Testis (tissue), 5 donors: ENCODE measurements at places on chromosomes 4 and X. TPM values are rescaled to one million over a fixed set of nuclear protein-coding genes. Genes with fewer than 3 reads are reported as not detected.

GRCh38 chr4:177367336-177367735, 57.7 kb downstream of the NEIL3 start:
- H3K27me3 ChIP-seq, result no peaks in the 10 kb centered on the region
- H3K36me3 ChIP-seq, result no peaks in the 10 kb centered on the region
- H3K4me1 ChIP-seq, result no peaks in the 10 kb centered on the region
- no peak overlapping the region for H3K4me3 ChIP-seq

- DNase-seq, result no peak
- no peak overlapping the region for H3K27ac ChIP-seq
- H3K36me3 ChIP-seq, result no peaks in the 10 kb centered on the region
- H3K27me3 ChIP-seq, result no peaks in the 10 kb centered on the region
- no peaks in the 10 kb centered on the region for H3K4me1 ChIP-seq
These were observed 607.4 kb upstream of the PITX2 start for GRCh38 chr4:111230265-111230664.

DNA sequence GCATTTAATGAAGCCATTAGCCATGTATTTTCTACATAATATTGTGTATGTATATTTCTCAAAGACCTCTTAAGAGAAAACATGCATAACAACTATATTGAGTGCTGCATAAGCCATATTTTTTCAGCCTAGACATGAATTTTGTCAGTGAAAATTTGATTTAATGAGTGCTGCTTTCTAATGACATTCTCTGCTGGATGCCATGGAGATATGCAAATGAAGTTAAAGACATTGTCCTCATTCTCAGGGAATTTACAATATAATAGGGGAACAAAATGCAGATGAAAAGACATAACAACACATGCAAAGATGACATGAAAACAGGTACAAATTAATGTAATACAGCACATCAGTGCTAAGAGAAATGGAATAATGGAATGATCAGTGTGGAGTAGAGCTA, 118.7 kb downstream of the ATOH1 start:
- no peaks in the 10 kb centered on the region for H3K4me1 ChIP-seq
- H3K27me3 ChIP-seq, result no peaks in the 10 kb centered on the region
- H3K27ac ChIP-seq, result no peak overlapping the region

DNA sequence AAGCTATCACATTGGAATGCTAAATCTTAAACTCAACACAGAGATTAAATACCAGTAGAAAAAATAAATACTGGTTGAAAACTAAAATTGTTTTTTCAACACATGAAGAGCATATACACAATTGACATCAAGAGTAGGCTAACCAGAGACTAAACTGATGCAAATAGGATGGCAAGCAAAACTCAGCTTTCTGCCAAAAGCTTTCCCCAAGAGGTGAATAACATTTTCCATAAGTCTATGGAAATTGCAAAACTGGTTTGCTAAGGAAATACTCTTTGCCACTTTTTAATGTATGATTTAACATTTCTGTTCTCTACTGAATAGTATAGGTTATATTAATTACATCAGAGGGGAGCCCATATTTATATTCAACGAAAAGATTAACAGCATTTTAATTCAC, 23.8 kb downstream of the IQCM start:
- H3K4me1 ChIP-seq, result no peaks in the 10 kb centered on the region
- no peak for DNase-seq
- H3K27ac ChIP-seq, result no peak overlapping the region
- H3K27me3 ChIP-seq, result no peaks in the 10 kb centered on the region

DNA sequence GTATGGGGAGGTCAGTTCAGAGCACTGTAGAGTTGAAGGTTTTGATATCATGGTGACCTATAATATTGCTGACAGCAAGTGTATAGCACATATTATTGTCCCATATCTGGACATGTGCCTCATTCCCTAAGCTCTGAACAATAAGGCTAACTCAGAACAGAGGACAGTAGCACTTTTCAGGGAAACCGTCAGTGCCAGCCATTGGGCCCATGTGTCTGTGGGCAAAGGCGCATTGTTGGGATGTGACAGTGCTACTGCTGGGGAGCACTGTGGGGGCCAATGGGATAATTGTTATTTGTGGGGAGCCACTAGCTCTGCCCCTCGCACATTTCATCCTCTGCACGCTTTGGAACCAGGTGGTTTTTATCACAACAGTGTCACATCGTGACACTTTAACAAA, 136.2 kb downstream of the ELOVL6 start:
- H3K27me3 ChIP-seq, result no peaks in the 10 kb centered on the region
- H3K4me3 ChIP-seq, result no peak overlapping the region
- H3K27ac ChIP-seq, result no peak overlapping the region
- no peaks in the 10 kb centered on the region for H3K4me1 ChIP-seq
- H3K36me3 ChIP-seq, result no peaks in the 10 kb centered on the region

DNA sequence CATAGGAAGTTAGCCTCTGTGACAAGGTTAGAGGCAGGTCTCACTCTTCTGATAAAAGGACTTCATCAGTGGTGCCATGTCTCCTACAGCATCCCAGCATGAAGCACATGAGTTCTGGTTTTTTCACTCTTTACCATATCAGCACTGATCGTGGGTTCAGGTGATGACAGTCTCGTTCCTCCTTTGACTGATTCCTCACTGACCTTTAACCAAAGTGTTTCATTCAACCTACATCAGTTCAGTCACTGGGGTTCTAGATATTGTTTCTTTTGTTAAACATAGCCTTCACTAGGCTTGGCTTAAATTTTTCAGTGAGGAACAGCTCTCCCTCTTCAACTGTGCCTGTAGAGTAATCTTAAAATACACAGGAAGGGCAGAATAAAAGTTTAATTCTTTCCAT, 9.6 kb upstream of the MAGEA8 start:
- no peaks in the 10 kb centered on the region for H3K36me3 ChIP-seq
- no peak overlapping the region for H3K27ac ChIP-seq
- H3K4me1 ChIP-seq, result no peaks in the 10 kb centered on the region
- no peak overlapping the region for H3K4me3 ChIP-seq
- no peaks in the 10 kb centered on the region for H3K27me3 ChIP-seq
- DNase-seq, result no peak

DNA sequence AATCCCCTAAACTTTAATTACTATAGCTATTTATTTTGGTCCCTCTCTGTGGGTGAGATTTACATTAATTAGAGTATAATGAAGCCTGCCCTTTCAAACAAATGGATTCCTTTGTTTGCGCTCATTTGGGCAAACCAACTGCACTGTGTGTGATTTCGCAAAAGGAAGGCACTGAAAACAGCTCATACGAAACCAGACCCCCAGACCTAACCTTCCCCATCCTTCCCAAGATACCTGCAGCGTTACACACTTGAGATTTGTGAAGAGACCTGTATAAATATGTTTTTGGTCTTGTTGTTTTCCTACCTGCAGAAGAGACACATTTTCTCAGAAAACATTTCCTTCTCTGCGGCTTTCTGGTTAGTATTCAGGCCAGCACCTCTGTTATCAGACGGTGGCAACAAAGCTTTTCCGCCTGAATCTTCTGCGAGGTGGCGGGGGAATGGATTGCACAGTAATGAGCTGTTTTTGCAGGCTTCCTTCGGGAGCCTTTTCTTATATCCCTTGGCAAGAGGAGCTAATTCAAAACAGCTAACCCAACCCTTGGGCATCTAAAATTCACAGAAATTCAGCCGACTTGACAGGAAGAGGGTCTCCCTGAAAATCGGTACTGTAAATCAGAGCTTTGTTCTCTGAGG, 47.6 kb downstream of the CBLL2 start:
- no peaks in the 10 kb centered on the region for H3K36me3 ChIP-seq
- H3K4me3 ChIP-seq, result no peak overlapping the region
- H3K4me1 ChIP-seq, result no peaks in the 10 kb centered on the region
- no peaks in the 10 kb centered on the region for H3K27me3 ChIP-seq

GRCh38 chrX:39905946-39906345, 191.8 kb downstream of the BCOR start:
- H3K4me1 ChIP-seq, result no peaks in the 10 kb centered on the region
- no peak overlapping the region for H3K27ac ChIP-seq
- H3K4me3 ChIP-seq, result no peak overlapping the region
- H3K36me3 ChIP-seq, result no peaks in the 10 kb centered on the region

DNA sequence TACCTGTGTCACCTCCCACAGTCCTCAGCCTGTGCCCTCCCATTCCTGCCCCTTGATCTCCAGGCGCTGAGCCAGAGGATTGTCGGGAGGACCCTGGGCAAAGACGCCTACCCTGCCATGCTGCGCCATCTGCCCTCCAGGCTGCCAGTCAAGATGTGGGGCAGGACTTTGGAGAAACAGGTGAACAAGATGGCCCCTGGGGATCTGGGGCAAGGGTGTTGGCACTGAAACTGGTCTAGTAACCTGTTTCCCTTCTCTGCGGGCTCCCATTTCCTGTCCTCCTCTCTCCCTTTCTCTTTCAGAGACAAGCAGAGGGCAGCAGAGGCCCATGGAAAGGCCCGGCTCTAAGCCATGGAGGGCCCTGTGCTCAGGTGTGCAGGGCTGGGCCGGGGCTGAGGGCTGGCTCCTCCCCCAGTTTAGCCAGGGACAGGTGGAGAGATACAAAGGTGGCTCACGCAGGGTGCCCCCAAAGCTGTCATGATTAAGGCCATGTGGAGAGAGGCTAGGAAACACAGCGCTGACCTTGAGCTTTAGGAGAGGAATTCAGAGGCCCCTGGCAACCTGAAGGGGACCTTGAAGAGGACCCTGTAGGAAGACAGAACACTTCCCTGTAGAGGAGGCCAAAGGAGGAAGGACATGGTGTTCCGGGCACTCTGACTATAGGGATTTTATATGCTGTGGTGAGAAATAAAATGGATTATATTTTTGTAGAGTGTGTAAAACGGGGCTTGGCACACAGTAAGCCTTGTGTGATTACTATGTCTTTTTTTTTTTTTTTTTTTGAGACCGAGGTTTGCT, at the start of gene GLOD5:
GLOD5 (plus strand) TSS at position 74 of the 798 bp plus-strand sequence; CDS start at position 118, 44 bp downstream.
- no peaks in the 10 kb centered on the region for H3K27me3 ChIP-seq
- H3K4me3 ChIP-seq, result no peak within 1 kb of the TSS
- no peaks in the 10 kb centered on the region for H3K4me1 ChIP-seq
- no peaks in the 10 kb centered on the region for H3K36me3 ChIP-seq

GRCh38 chr4:34289489-34289888, 1954.8 kb downstream of the ARAP2 start:
- no peak for DNase-seq
- H3K4me1 ChIP-seq, result no peaks in the 10 kb centered on the region
- no peak overlapping the region for H3K27ac ChIP-seq
- no peaks in the 10 kb centered on the region for H3K36me3 ChIP-seq
- no peaks in the 10 kb centered on the region for H3K27me3 ChIP-seq

The FHIP1A gene
- total RNA-seq, result 13.1 TPM

The TMEM156 gene
- total RNA-seq, result not detected

The PAGE4 gene
- total RNA-seq, result 0.94 TPM
